ENCODE measurements at places on chromosomes 2 and 18.

DNA sequence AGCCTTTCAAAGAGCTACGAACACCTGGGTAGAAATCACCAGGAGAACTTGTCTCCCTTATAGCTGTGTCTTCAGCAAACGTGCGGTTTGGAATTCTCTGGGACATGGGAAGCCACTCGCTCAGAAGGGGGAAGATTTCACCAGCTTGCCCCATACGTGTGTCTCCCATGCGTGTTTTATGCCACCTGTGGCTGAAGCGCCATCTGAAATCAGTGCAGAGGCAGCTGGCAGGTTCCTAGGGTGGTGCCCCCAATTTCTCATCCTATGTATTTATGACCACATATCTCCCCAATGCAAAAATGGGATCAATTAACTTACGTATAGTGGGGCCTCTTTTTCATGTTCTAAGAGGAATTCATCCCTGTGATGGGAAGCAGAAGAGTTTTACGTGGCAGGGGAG lies 81.6 kb downstream of the TPO start:
- DNase-seq, result no peak

DNA sequence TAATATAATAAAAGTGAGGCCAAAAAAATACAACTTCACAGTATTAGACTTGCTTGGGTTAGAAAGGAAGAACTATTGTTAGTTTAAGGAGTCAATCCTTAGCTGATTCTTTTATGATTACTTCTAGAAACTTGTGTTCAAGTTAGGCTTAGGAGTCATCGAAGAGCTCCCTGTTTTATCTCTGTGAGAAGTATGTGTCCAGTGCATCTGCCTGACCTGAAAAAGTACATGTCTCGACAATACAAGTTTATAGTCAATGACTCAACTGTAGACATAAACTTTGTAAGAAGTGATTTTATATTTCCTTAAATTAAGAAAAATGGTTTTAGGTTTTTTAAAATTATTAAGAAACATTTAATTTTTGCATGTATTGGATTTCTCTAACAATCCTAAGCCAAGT lies 571.2 kb downstream of the ZEB2 start:
- DNase-seq, result no peak

DNA sequence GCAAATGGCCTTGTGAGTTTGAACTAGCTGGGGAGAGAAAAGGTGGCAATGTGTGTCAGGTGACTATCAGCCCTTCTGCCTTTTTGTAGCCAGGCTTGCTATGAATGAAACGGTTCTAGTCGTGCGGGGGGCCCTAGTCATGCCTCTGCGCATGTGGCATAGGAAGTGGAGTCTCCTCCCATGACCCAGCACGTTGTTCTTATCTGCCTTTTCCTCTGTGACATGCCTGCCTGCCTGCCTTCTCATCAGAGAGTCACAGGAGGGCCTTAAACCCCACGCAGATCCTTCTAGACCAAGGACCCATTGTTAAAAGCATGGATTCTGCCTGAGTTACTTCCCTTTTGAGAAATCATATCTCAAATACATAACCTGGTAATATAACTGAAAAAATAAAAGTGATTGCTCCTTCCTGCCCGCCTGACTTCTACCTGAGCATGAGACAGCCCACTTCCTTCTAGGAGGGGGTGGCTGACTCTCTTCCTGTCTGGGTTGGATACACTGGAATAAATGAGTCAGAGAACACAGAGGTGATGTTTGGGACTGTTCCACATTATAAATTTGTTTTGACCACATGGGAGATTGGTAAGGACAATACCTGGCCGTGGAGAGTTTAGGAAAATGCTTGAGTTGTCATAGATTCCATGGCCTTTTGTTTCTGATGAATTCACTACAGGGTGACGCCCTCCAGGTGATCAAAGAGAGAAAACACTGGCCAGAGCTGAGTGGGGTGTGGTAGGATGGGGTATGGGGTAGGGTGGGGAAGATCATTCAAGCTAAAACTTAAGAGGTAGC lies 49.8 kb downstream of the FBLN7 start:
- no peak for DNase-seq

DNA sequence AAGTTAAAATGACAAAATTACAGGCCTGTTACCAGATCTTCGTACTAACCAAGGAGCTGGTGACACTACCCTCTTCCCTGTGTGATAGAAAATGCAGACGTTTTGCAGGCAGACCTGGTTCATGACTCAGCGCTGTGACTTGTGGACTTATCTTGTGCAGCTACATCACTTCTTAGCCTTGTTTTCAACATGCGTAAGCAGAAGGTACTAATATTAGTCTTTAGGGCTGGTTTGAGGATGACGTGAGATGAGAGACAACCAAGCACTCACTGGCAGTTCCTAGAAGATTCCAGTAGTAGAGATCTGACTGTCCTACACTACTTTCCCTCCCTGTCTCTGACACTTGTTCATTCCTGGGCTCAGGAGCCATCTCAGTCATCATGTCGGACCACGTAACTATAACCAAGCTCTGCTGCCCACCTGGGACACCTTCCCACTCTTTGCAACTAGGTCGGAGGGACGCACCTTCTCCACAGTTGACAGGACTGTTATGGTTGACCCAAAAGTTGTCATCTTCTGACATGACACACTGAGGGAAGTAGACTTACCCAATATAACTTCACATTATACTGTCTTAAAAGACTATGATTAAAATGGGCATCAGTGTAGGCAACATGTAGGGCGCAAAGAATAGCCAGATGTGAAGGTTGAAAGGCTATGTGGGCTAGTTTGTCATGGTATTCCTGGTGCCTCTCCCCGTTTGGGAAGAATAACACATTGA lies 64.8 kb downstream of the TNFRSF11A start:
- no peak for DNase-seq

DNA sequence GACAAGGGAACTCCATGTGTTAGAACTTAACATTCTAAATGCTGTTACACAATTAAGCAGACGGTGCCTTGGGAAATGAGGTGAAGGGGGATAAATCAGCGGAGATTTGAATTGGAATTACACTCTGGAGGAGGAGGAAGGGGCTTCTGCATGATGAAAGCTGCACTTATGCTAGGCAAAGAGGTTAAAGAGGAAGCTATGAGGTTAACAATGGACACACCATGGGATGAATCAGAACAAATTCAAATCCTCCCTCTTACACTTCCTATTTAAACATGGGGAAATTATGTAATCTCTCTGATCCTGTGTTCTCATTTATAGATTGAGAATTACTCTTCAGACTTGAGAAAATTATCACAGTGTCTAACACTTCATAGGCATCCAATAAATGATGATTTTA lies 121.5 kb upstream of the SIX2 start:
- DNase-seq, result peak; percentile 87

DNA sequence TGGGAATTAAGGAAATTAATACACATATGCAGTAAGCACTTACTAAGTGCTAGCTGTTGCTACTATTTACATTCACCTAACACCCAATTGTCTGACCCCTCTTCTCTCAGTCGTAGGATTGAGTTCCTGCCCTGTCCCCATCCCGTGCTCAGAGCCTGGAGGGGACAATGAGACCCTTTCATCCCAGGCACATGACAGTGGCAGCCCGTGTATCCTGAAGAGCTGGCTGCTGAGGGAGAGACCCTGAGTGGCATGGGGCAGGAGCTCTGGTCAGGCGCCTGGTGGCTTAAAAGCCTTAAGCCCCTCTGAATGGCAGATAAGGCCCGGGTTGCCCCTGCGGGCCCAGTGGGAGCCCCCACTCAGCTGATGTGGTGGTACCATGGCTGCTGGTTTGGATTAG lies 99.0 kb downstream of the DYSF start:
- DNase-seq, result no peak

DNA sequence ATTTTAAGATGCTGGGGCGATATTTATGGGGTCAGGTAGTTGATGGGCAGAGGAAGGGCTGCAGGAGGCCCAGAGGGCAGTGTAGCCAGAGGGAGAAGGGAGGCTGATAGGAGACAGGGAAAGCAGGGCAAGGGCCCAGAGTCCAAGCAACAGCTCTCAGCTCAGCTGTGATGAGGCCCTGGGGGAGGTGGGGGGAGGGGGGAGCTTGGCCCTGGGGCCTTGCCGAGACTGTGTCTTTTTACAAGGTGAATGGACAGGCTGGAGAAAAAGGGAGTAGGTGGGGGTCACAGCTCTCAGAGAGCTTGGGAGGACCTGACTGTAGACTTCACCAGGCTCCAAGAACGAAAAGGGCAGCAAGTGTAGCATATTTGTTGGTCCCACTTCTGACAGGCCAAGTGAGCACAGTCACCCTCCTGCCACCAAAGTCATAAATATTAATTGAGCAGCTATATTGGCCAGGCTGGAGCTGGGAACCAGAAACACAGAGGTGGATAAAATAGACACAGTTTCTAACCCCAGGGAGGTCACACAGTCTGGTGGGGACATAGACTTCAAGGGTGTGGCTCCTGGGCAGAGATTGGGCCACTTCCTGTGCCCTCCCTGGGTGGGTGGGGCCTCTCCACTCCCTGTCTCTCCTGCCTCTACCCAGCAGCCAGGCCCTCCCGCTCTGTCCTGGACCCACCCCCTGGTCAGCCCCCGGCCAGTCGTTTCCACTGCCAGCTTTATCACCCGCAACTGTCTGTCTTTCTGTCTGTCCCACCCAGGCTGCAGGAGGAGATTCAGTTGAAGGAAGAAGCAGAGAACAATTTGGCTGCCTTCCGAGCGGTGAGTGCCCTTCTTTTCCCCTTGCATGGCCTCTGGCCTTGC lies 1.4 kb downstream of the DES start:
- no peak for DNase-seq

DNA sequence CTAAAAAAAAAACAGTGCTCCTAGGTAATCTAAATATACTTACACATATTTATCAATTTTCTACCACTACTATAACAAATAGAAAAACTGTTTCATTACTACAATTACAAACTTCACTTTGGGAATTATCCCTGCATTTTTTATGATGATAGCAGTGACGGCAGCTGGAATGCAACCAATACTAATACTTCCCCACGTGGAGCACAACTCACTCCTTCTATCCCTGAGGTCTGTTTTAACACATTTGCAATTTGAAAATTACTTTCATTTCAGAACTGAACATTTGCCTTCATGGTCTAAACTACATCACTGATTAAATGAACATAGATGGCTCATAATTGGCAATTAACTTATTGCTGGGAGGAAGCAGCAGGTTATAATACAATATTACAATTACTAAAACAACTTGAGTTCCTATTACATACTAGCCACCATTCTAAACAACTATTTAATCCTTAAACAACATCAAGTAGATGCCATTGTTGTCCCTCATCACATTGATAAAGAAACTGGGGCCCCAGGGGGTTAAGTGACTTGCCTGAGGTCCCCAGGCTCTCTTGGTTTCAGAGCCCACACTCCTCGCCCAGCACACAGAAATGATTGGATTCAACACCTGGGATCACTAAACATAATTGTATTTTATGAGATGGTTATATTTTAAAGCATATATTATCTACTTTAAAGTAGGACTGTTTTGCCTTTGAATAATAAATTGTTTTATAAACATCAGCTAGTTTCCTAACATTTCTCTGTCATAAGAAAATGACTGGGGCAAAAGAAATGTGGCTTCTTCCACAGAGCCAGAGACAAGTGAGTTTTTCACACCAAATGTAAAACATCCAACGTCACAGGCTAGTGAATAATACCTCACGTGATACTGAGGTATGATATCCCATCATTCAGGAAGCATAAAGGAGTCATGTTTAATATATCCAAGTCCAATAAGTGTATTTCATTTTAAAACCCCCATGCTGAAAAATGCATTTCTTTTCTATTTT lies 6.2 kb downstream of the COLEC12 start:
- DNase-seq, result no peak

- DNase-seq, result no peak
These were observed 56.7 kb upstream of the FHL2 start for GRCh38 chr2:105455488-105456003.

DNA sequence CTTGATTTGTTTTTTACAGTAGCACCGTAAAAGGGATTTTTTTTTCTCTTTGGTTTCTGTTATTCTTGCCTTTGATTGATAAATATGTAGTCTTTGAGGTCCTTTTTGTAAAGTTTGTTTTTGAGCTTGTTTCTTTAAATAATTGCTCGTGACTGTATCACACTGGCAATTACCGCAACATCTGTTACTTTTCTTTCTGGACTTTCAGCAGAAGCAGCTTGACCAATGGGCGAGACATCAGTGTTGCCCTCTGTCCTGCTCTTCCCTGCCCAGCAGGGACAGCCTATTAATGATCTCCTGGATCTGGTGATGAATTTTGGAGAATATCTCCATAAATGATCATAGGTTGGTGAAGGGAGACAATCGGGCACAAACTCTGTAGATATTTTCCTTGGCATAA lies 74.9 kb downstream of the TDRD15 start:
- DNase-seq, result no peak

DNA sequence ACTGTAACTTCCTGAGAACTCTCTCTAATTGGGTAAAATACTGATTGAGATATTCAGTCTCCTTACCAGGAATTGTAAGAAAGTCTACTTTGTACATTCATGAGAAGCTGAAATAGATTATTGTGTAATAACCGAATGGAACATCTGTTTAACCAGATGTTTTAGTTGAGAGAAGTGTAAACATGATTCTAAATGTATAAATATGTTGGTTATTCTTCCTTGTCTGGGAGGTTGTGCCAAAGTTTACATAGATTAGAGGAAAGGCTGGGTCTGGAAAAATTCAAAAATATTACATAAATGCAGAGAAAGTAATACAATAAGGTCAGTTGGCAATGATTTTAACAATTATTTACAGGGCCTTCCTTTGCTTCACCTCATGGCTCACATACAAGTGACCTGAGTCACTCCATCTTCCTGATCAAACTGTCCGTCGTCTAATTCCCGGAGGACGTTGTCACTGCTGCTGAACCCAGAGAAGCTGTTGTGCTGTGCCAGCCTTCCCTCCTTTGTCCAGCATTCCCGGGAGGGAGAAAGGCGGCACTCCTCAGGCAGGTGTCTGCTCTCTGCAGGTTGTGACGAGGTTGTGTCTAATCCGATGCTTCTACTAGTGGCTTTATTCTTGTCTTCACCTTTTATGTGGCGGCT lies 55.9 kb downstream of the MOB4 start:
- no peak for DNase-seq

DNA sequence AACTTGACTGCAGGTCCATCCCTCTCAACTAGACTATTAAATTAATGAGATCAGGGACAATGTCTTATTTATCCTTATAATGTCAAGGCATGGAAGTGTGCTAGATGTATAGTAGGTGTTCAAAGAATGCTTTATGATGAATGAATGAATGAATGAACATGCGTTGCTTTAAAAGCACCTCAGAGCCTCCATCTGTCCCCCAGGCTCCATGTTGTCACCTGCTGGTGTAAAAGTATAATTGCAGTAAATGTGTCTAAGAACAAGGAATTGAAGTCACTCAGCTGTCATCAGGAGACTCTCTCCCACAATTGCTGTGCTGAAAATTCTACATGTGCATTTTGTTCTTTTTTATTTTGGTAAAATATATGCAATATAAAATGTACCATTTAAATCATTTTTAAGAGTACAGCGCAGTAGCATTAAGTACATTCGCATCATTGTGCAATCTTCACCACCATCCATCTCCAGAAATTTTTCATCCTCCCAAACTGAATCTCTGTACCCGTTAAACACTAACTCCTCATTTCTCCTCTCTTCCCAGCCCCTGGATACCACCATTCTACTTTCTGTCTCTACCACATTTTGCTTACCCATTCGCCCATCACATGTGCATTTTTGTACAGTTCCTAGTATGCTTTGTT lies 52.6 kb downstream of the GNAL start:
- peak; percentile 20 for DNase-seq
